ENCODE measurements at places on chromosomes 1 and 21.
A peak's percentile ranks its signal among the peaks of the same experiment; 100 is the strongest.

DNA sequence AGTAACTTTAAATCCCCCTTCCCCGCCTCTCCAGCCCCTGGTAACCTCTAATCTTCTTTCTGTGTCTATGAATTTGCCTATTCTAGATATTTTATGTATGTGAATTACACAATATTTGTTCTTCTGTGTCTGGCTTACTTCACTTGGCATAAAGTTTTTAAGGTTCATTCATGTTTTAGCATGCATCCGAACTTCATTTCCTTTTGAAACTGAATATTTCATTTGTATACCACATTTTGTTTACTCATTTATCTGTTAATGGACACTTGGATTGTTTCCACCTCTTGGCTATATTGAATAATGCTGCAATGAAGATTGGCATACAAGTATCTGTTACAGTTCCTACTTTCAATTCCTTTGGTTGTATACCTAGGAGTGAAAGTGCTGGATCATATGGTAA, 205.3 kb downstream of the TM2D1 start:
- DNase-seq, result no peak

DNA sequence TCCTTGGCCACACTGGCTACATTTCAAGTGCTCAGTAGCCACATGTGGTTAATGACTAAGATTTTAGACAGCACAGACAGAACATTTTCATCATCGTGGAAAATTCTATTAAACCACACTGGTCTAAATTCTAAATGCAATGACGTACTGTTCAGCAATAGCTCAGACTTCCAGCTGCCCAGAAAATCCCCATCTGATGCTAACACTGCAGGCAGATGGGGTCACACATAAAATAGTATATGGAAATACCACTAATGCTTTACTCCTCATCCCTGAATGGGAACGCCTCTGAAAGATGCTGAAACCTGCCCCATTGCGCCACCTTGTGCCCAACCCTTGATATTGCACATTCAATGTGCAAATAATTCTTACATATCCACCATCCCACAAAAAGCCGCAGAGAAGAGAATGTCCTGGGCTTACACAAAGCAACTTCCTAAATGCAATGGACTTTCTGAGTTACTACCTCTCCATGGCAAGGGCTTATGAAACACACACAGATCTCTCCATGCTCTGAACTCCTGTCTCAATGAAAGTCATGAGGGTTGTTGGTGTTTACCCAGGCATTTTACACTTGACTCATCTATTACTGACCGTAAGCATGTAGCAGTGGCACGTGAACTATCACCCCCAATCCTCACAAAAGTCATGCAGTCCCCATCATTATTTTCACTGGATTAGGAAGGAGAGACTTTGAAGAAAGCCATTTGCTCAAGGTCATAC, 20.3 kb upstream of the SLC5A9 start:
- peak; percentile 80 for DNase-seq

DNA sequence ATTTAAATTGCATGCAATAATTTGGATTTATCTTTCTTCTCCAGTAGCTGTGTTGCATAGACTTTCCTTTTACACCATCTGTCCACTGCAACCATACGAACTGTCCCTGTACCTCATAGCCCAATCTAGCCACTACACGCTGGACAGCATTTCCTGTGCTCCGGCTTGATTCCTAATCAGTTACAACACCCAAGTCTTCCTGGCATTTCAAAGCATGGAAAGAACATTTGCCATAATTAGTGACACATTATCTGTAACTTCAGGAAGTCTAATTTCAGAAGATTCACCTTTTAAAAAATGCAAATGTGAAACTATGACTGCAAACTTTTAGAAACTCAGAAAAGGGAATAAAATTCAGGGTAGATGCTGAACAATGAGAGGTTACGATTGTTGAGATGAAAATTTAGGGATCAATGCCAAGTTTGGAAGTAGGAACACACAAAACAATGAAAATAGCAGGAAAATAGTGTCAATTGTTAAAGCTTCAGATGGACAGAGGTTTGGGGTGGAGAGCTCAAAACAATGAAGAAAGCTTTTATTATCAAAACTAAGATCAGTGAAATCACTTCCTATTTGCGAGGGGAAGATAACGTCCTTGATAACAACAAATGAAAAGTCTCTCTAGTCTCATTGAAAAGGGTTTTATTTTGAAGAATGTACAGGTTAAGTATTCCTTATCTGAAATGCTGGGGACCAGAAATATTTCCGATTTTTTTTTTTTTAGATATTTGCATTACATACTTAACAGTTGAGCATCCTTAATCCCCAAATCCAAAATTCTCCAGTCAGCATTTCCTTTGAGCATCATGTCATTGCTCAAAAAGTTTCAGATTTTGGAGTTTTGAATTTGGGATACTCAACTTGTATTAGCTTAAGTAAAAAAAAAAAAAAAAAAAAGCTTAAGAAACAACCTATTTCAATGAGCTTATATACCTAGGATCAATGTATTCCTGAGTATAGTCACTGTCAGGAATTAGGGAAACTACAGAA, 107.3 kb downstream of the FNBP1L start:
- no peak for DNase-seq

DNA sequence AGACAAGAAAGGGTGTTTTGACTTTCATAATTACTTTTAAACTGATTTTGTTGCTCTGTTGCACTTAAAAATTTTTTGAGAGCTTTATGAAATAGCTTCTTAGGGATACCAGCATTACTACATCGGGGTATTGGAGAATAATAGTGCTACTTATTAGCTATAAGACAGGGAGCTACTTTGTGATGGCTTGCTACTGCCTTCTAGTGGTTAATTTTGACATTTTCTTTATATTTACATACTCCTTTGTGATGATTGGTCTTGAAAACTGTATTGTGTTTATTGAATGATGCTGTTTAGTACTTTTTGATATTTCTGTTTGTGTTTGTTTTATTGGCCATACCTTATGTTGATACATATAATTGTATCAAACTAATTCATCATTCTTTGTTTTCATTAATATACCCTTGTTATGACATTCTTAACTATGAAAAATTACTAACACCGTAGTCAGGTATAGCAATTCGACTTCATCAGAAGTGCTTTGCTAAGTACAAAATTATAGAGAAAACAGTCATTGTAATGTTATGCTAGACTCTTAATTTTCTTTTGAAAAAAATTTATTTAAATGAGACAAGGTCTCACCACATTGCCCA, 85.5 kb downstream of the CLIC4 start:
- DNase-seq, result no peak

GRCh38 chr1:230310381-230311163, 115.6 kb downstream of the PGBD5 start:
- DNase-seq, result peak; percentile 81

DNA sequence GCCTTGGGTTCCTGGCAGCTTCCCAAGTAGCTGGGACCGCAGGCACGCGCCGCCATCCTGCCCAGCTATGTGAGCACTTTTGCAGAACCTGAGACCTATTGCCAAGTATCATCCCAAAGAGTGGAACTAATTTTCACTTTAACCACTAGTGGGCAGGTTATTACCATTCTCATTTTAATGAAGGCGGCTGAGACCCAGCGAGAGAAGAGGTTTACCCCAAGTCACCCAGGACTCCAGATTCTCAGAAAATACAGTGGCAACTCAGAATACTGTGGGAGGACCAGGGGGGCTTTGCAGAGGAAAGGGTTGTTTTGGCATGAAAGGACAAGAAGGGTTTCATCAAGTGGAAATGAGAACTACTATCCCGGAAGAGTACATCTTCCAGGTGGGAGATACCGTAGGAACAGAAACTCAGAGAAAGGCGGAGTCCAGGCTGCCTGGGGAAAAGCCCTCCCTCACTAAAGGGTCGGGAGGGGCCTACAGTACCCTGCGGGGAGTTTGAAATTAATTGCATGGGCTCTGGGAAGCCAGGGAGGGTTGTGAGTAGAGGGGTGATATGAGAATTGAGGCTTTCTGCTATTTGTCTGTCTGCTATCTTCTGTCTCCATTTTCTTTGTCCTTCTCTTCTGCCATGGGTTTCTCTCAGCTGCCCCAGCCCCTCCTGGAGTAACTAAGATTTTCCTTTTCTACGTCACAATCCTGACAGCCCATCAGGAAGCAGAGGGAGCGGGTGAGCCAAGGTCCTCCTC, 7.2 kb upstream of the SEMA4A start:
- peak; percentile 76 for DNase-seq

DNA sequence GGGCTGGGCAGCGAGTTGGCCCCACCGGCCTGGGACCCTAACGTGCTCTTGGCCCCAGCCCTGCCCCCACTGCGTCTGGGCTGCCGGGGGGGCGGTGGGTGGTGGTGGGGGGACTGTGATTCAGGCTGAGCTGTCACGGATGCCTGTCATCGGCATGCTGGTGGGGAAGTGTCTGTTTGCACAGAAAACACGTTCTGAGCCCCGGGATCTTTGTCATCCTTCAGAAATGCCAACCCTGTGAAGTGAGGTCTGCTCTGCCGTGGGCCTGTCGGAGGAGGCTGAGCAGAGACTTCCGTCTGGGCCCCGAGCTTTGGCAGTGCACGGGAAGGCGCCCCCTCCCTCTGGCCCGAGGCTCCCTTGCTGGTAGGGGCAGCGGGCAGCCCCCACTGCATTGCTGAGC, 24.3 kb upstream of the PLCH2 start:
- no peak for DNase-seq

GRCh38 chr1:57671750-57672149, 247.9 kb upstream of the DAB1 start:
- DNase-seq, result no peak

DNA sequence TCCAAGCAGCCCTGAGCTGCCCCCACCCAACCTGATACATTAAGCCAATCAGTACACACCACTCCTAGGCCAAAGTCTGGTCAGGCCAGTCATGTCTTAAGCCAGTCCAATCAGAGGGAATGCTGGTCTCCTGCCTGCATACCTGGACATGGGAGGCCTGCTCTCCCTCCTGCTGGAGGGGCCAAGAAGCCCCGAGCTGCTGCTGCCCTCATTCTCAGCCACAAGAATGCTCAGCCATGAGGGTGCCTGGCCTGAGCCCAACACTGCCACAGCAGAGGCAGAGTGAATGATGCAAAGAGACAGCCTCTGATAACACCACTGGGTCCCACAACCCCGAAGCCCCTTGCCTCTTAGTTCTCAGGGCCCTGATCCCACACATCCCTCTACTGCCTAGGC, 23.0 kb downstream of the CHD5 start:
- no peak for DNase-seq

DNA sequence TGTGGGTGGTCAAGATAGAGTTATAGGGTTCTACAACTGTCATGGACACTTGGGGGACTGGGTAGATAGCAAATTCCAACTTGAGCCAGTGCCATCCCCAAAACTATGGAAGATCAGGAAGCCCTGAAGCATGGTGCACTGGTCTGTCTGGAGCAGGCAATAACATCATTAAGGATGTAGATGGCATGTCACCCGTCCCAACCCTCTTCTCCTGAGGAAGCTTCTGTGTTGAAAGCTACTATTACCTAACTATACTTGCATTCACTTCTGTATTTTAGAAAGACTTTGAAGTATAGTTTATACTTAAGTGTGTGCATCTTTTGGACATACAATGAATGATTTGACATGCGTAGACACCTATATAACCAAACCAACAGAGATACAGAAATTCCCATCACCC, 32.9 kb downstream of the RABIF start:
- DNase-seq, result no peak

DNA sequence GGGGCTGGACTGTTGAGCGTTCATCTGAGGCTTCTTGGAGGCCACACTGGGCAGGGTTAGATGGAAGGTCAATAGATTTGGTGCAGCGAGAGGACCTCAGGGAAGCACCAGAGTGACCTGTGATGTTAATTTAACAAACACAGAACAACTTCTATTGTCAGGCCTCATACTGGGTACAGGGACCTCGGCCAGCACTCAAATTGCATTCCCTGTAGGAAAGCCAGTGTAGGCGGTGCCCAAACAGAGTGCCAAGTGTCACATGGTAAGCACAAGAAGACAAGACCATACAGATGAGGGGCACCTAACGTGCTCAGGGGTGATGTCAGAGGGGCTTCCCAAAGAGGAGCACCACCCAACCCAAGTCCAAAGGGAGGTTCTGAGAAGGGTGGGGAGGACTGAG, 1.3 kb downstream of the TMEM269 start:
- no peak for DNase-seq

DNA sequence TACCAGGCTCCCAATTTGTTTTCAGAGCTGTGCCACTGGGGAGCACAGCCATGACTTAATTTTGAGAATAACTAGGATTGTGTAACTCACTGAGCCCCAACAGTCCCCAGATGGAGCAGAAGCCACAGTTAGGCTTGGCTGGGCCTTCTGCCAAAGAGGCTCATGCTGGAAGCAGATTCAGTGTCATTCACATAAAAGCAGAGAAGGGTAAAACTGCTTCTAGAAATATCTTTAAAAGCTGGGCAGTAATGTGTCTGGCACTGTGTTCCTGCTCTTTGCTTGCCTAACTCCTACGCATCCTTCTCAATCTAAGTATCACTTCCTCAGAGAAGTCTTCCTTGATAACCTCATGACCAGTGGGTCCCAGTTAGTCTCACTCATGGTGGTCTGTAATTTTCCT, 20.3 kb downstream of the STK40 start:
- peak; percentile 70 for DNase-seq

DNA sequence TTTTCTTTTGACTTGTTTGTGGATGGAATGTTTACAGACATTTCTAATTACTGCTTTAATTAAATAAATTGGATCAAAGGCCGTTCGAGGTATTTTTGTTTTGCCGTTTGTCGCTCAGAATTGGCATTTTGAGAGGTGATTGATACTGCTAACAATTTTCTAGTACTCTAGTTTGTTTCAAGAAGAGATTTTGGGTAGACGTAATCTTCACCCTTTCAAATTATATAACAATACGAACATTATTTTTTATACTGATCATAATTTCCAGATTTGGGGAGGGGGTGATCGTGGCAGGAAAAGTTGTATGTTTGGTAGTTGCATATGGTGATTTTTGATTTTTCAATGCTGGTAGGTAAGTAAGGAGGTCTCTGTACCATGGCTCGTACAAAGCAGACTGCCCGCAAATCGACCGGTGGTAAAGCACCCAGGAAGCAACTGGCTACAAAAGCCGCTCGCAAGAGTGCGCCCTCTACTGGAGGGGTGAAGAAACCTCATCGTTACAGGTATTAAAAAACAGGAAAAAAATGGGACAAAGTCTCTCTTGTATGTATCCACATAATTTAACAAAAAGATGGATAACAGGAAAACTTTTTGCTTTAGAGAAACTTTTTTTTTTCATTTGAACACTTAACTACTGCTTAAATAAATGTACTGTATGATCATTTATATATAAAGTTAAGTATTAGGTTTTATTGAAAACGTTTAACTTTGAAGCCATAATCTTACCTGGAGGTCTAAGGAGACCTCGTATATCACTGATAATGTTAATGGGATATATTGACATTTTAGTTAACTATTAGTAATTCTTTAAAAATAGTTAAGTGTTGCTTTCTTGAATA, 1.7 kb downstream of the H3-3A start:
- DNase-seq, result no peak

- no peak for DNase-seq
Measured at GRCh38 chr1:65398083-65398482, 22.4 kb upstream of the LEPR start.

GRCh38 chr21:38965910-38966504, 160.3 kb downstream of the ETS2 start:
- no peak for DNase-seq

Data from tibial artery (tissue), 4 donors.